ENCODE measurements at places on chromosomes 7 and 10.

DNA sequence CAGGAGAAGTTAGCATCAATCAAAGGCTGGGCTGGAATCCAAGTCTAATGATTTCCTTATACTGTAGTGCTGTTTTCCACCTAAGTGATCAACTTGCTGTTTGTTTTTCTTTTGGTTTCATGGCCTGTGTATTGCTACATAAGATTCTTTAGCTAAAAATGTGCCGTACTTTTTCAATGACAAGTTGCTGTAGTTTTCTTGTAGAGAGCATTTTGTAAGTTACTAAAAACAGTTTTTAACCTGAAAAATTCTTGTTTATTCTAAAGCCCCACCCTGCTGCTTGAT lies 1.3 kb downstream of the HELLS start:
- no peak for DNase-seq

DNA sequence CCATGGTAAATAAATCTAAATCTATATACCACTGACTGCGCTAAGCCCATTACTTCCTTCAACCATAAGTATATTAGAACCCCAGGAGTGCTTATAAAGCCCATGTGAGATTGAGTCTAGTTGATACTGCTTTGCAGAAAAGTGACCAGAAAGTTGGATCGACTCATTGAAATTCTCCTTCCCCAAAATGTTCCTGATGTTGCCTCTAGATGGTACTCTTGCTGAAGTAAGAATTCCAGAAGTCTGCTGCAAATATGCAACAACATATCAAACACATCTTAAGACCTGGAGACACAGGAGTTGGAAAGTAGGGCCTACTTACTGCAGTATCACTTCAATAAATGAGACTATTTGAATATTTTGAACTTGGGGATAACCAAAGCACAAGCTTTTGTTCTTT lies 550.8 kb downstream of the IPMK start:
- no peak for DNase-seq

DNA sequence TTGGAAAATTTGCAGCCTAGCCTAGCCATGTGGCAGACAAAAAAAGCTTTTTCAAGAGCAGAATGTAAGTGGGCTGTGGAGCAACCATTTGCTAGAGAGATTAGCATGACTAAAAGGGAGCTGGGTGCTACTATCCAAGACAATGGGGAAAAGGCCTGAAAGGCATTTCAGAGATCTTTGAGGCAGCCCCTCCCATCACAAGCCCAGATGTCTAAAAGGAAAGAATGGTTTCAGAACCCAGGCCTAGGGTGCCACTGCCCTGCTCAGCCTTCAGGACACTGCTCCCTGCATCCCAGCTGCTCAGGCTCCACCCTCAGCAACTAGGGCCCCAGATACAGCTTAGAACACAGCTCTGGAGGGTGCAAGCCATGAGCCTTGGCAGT lies 24.7 kb downstream of the PNLIPRP3 start:
- no peak for DNase-seq

DNA sequence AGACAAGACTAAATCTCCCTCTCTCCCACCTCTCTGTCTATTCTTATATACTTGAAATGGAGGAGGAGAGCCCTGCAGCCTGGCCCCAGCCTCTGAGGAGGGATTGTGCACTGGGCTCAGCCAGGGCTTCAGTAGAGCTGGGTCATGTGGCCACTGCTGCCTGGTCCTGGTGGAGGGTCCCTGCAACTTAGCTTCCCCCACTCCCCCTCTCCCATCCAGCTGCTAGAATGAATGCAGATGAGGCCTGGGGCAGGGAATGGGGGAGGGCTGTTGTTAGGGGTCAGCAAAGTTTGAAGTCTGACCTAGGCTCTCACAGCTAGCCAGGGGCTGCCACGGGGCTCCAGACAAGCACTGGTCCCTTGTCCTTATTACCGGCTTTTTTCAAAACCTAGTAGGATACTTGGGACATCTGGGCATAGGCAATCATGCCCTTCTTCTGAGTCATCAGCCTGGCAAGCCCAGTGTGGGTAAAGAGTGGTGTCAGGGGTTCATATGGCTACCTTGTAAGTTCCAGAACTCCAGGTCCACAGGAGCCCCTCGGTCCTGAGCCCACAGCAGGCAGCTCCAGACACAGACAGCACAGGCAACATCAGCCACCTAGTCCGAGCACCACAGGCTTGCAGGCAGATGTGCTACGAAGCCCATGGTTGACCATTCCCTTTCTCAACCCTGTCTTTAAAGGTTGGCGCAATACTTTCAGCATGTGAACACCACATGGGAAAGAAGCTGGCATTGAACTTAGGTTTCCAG lies 12.8 kb upstream of the CXCL12 start:
- no peak for DNase-seq
